NCI-H524 (cell line): ENCODE measurements at places on chromosomes 1 and 21.

DNA sequence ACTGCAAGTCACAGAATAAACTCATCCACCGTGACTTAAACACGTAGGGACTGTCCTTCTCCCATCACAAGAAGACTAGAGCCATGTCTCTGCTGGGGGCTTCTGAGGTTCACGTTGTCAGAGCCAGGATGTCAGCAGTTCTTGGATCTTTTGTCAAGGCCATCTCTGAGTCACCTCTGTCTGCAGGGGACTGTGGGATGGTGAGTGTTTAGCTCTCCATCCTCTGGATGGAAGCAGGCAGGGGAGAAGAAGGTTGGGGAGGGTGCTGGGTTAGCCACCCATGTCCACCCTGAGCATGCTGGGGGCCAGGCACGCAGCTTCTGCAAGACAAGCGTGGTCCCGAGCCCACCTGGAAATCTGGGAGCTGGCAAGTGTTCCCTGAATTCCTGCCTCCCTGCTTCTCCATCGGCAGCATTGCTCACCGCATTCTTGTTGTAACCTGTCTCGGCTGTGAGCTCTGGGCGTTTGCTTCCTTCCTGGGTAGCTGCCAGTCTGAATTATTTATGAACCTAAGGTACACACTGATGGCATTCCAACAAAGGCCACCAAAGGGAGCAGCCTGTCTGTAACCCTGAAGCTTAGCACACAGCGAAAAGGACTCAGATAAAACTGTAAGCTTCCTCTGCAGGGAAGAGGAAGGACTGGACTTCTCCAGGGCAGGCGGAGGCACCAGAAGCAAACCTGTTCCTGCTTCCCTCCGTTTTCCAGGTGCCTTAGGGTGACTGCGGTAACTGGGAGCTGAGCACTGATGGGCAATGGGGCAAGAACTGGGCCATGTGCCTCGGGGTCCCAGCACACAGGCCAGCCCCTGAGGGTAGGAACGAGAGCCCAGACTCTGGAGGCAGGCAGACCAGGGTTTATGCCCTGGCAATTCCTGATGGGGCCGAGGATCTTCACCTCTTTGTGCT is 88.6 kb downstream of the RIPK4 start:
- DNase-seq, result no peak

- DNase-seq, result no peak
Measured at GRCh38 chr1:178337091-178337706, 159.6 kb downstream of the CLEC20A start.

DNA sequence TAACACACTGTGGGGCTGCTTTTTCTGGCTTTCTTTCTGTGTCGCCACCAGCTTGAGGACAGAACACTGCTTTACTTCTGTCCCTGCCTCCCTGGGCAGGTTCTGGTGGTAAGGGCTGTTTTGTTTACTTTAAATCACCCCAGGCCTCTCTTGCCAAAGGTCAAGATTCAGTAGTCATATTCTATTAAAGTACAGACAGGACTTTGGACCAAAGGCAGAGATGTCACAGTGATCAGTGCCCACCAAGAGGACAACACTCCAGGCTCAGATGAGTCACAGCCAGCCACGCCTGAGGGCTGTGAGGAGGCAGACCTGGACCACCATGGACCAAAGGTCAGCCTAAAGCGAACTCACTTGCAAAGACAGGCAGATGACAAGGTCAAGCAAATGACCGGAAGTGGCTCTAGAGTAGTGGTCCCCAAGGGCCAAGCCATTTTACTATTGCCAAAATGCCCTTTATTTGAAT is 200.0 kb downstream of the RHOU start:
- no peak for DNase-seq

DNA sequence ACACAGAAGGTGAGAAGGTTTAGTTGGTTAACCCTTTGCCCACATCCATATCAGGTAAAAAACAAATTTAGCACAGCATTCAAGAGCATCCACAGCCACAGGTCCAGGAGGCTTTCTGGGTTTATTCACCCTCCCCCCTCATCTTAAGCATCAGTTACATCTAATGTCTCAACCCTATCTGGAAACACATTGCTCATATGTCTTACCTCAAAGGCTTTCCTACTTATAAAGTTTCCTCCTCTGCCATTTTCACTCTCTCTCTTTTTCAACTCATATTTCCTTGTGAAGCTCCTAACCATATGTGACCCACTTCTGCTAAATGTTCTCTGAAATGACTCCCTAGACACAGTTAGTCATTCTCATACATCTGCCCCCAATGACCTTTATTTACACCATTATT is 47.9 kb upstream of the RUNX1 start:
- DNase-seq, result no peak

DNA sequence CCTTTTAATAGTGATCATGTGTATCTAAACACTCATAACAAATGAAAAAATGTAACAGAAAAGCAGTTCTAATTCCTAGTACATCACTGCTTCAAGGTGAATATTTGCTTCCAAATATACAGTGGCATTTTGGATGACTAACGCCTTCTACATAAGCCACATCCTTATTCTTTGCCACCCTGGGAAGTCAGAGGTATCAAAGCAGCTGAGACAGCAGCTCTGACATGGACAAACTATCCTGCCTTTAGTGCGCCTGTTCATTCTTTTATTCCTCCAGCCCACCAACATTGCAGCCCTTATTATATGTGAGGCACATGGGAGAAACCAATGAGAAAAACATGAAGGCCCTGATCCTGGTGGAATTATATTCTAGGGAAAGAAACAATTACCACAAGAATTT is 183.0 kb downstream of the APP start:
- no peak for DNase-seq

GRCh38 chr1:149917571-149918144 is at the start of gene SV2A:
SV2A (minus strand) TSS chr1:149917844; CDS start chr1:149913840, 4,004 bp downstream.
- DNase-seq, result peak; percentile 66
